ENCODE measurements at places on chromosomes 12 and 14.

DNA sequence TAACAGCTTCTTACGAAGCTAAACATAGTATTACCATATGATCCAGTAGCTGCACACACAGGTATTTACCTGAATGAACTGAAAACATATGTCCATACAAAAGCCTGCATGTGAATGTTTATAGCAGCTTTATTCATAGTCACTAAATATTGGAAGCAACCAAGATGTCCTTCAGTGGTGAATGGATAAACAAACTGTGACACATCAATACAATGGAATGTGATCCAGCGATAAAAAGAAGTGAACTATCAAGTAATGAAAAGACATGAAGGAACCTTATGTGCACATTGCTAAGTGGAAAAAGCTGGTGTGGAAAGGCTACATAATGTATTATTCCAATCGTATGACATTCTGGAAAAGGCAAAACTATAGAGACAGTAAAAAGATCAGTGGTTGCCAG lies 38.1 kb upstream of the JDP2 start:
- DNase-seq, result no peak

GRCh38 chr12:106271575-106272505 lies 24.0 kb upstream of the CKAP4 start:
- DNase-seq, result no peak

- DNase-seq, result no peak
Observed at GRCh38 chr12:26528943-26529342, 304.1 kb downstream of the ITPR2 start.

GRCh38 chr14:64812412-64812811 lies 67.3 kb downstream of the SPTB start:
- peak; percentile 79 for DNase-seq

GRCh38 chr12:121451961-121452339 lies 52.0 kb downstream of the RNF34 start:
- no peak for DNase-seq

DNA sequence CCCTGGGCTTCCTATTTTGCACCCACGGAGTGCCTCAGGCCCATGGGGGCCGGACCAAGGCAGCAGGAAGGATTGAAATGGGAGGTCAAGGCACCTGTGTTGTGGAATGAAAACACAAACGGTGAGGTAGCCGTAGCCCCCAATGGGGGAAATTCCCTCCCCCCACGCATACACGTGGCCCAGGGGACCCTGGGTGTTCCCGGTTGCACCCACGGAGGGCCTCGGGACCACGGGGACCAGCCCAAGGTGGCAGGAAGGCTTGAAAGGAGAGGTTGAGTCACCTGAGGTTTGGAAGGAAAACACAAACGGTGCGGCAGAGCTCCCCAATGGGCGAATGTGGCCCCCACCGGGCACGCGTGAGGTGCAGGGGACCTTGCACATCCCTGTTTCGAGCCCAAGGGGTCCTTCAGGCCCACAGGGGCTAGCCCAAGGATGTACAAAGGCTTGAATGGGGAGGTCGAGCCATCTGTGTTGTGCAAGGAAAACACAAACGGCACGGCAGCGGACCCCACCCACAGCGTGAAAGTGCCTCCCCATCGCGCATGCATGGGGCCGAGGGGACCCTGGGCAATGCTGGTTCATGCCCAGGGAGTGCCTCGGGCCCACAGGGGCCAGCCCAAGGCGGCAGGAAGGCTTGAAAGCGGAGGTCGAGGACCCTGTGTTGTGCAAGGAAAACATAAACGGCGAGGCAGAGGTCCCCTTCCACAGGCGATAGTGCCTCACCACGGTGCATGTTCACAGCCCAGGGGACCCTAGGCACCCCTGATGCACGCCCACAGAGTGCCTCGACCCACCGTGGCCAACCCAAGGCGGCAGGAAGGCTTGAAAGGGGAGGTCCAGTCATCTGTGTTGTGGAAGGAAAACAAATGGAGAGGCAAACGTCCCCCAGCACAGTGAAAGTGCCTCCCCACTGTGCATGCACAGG lies 376.7 kb downstream of the ALG10 start:
- peak; percentile 15 for DNase-seq

GRCh38 chr14:90600619-90601018 lies 203.8 kb downstream of the CALM1 start:
- DNase-seq, result no peak

DNA sequence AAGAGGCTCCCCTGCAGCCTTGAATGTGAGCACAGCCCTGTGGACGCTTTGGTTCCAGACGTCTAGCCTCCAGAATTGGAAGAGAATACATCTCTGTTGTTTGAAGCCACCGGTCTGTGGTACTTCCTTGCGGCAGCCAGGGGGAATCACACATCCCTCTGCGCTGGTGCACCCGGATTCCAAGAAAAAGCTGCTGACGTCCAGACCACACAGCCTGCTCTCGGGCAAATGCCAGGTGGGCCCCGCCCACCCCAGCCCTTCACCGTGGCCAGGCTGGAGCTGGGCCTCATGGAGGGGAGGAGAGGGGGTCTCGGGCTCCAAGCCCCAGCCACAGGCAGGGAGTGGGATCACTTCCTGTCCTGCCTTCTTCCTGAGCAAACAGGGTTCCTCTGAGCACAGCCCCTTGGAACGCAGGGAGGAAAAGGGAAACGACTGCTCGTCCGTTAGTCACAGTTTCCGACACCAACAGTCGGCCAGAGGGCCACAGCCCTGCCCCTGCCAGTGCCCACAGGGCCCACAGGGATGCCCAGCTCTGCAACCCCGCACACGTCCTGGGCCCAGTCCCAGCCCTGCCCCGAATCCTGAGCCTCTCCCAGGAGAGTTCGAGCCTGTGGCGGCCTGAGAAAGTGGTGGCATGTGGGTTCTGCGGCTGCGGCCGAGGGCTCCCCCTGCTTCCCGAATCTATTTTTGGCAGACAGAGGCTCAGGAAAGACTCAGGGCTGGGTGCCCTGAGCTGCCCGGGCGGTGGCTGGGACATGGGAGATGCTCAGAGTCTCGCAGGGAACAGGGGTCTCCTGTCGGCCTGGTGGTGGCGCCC lies 85.3 kb downstream of the RFLNA start:
- DNase-seq, result no peak

DNA sequence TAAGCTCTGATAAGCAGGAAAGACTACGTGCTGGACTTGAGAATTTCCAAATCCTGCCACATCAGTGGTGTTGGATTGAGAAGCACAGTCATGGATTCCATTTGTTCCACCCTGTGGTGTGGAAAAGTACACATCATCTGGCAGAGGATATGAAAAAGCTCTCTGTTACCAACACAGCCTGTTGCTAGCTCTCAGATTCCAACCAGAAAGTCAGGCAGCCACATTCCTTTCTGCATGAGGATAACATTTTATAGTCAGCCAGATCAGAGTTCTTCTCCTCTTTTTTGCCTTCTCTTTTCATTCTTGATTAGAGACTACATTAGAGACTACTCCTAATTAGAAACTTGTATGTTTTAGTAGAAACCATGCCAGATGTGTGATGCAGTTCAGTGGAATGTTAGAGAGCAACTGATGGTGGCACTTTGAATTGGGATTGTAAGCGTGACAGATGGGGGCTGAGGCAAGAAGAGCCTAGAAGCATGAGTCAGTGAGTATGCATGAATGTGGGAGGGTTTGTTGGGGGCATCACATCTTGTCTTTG lies 61.2 kb upstream of the STXBP6 start:
- DNase-seq, result no peak

- DNase-seq, result no peak
Observed at GRCh38 chr12:89344862-89345202, 7.5 kb downstream of the DUSP6 start.

DNA sequence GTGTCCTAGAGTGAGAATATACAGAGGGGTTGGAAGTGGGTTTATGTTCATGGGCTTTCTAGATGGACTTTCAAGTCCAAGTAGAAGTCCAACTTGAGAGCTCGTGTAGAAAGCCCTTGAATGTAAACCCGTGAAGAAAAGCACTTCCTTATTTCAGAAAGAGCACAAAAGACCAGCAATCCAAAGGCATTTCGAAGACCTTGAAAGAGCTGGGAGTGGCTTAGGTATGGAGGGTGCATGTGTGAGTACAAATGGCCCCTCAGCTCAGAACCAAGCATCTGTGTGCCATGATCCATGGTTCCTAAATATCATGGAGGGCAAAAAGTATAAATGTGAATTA lies 160.7 kb downstream of the ETV6 start:
- DNase-seq, result no peak

DNA sequence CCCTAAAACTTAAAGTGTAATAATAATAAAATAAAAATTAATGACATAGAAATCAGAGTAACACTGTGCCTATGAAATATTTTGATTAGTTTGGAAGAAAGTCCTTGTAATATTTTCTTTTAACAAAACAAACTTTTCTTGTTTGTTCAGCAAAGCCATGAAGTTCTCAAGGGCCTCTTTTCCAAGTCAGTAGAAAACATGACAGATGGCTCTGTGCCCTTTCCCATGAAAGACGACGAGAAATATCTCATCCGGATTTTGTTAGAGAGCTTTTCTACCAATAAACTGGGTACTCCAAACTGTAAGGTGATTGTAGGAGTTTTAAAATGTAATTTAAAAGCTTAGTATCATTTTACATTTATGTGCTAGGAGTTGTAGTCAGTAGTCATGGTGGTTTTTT lies 54.5 kb upstream of the ASPG start:
- no peak for DNase-seq

- no peak for DNase-seq
Observed at GRCh38 chr12:24084800-24085199, 135.3 kb upstream of the SOX5 start.

- DNase-seq, result no peak
Observed at GRCh38 chr12:89706986-89707702, 1.5 kb downstream of the ATP2B1 start.

DNA sequence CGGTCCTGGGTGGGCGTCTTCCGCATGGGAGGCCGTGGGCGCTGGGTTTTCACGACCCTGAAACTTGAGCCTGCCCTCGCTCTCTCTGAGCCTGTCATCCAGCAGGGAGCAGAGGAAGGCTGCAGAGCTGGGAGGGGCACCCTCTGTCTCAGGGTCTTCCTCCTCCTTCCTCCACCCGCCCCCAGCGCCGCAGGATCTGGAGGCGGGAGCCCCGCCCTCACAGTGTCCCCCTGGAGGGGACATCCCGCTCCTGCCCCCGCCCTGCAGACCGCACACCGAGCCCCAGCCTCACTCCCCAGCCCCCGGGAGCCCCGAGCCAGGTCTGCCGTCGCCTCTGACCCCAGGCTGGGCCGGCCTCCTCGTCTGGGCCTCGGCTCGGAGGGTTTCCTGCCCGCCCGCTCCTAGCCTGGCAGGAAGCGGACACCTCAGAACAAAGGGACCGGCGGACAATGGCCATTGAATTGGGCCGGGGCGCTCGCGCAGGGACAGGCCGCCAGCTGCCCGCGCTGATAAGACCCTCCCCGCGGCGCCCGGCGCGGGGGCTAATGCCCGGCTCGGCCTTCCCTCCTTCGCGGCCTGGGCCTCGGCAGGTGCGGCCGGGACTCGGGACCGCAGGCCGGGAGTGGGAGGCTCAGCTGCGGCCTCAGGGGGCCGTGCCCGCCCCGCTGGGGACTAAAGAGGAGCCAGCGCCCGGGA lies 15.3 kb upstream of the NUDT14 start:
- DNase-seq, result peak; percentile 78

GRCh38 chr12:46402451-46402850 lies 29.9 kb upstream of the SLC38A2 start:
- DNase-seq, result no peak

DNA sequence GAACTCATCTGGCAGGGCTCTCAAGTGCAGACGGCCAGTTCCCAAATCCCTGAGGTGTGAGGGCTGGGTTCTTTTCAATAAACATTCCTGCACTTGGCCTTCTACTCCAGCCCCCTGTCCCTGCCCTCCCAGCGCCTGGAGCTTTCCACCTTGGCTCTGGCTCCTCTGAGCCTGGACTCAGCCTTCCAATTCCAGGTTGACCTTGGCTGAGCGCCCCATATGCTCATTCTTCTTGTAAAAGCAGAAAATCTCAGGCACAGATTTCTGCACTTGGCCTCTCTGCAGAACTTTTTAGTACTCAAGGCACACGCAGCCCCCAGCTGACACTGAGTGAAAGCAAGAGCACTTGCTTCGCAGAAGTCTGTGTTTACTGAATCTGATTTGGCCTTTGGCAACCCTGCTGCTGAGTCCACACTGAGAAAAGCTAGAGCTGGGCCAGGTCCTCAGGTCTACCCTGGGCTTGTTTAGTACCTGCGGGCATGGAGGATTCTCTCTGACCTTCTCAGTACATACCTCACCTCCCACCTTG lies 222.7 kb downstream of the MSRB3 start:
- no peak for DNase-seq
